Fibroblast of mammary gland (primary cell): ENCODE measurements at places on chromosomes 1 and 21.
A peak's percentile ranks its signal among the peaks of the same experiment; 100 is the strongest.

GRCh38 chr1:228937851-228938536 is 202.7 kb downstream of the RHOU start:
- no peak for DNase-seq

GRCh38 chr1:162904579-162904978 is 43.6 kb upstream of the CCDC190 start:
- DNase-seq = no peak

DNA sequence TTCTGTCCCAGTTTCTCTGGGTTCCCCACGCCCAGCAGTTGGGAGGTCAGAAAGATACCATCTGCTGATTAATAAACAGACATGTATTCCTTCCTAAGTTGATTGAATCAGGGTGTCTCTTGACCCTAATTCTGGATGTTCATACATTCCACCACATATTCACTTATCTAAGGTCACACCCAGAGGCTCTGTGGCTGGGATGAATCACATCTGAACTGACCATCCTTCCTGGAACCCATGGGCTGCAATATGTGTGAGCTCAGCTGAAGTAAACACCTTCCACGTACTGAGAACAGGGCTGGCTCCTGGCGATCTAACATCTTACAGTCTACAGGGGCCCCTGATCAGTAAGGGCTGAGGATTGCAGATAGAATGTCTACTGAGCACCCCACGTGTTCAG is 20.5 kb upstream of the TRABD2B start:
- DNase-seq = peak; percentile 80

DNA sequence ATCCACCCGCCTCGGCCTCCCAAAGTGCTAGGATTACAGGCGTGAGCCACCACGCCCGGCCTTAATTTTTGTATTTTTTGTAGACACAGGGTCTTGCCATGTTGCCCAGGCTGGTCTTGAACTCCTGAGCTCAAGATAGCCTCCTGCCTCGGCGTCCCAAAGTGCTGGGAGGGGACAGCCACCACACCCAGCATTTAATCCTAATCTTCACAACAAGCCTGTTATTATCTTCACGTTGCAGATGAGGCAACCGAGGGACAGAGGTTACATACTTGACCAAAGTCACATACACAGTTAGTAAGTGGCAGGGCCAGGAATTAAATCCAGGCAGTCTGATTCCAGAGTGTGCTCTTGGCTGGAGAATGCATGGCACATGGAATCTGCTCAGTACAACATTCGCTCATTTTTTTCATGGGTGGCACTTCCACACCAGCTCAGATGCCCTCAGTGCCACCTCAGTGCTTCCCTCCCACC is 4.8 kb upstream of the GPR37L1 start:
- DNase-seq = no peak

GRCh38 chr1:118154220-118154619 is 30.8 kb downstream of the SPAG17 start:
- DNase-seq = peak; percentile 33

DNA sequence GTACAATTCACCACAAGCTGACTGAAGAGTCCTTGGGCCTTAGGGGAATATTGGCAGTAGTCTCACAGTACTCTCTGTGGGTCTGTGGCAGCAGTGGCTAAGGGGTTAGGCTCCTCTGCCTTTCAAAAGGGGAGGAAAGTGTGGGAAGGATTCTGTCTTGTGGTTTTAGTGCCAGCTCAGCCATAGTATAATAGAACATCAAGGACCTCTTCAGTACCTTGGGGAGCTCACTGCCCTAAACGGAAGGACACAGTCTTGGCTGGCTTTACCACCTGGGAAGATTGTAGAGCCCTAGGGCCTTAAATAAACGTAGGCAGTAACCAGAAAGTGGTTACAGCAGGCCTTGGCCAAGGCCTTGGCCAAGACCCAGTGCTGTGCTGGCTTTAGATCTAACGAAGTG is 265.7 kb downstream of the COL11A1 start:
- no peak for DNase-seq

GRCh38 chr1:33482412-33482811 is 10.0 kb downstream of the ZSCAN20 start:
- no peak for DNase-seq

DNA sequence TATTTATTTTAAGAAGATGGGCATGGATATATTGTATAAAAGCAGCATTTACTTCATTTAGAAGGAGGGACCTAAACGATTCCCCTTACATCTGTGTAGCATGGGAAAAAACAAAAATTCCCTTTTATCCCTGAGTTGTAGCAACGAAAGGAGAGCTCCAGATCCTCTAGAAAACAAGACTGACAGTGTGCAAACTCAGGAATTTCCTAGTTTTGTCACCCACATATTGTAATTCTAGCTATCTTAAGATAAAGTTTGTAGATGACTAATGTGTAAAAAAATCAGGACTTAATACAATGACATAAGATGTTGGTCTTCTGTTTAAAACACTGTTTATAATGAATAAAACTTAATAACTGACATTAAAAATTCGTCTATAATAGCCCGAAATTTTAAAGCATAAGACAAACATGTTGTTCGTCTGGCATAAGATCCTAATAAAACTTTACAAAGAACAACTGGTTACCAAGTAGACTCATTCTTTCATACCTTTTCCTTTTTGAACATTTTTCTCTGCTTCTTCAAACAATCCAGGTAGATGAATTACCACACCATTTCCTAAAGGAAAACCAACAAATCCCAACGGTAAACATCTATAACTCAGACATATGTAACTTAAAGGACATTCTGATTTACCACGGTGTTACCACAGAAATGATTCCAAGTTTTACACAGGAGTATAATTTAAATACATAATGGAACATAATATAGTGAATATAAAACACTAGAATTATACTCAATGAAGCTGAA is 15.2 kb downstream of the ADSS2 start:
- no peak for DNase-seq

GRCh38 chr1:230650300-230650699 is 8.0 kb downstream of the COG2 start:
- no peak for DNase-seq

GRCh38 chr21:42473498-42474042 is 22.5 kb downstream of the RSPH1 start:
- no peak for DNase-seq

GRCh38 chr1:240284656-240285414 is 193.2 kb downstream of the FMN2 start:
- peak; percentile 44 for DNase-seq

- DNase-seq = no peak
Measured at GRCh38 chr1:42943166-42943565, 15.5 kb downstream of the SLC2A1 start.

DNA sequence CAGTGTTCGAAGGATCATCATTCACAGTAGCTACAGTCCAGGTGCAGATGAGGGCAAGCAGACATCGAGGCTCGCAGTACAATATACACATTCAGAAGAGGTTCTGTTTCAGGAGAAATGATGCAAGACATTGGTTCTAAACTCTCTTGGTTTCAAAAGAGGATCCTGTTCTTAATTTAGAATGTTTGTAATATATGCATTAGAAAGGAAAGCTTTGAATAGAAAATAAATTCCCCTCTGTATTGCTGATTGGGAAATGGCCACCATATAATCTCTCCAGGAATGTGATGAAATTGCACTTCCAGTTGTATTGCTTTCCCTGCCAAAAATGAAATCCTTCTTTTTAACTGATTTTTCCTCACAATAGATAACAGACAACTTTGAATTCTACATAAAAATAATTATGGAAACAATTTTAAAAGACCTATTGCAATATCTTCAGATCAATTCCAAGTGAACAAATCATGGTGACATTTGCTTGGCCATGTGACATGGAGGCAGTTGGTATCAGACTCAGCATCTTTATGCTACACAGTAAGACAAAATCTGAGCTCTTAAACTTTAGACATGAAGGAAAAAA is 27.6 kb upstream of the SIPA1L2 start:
- DNase-seq = no peak

DNA sequence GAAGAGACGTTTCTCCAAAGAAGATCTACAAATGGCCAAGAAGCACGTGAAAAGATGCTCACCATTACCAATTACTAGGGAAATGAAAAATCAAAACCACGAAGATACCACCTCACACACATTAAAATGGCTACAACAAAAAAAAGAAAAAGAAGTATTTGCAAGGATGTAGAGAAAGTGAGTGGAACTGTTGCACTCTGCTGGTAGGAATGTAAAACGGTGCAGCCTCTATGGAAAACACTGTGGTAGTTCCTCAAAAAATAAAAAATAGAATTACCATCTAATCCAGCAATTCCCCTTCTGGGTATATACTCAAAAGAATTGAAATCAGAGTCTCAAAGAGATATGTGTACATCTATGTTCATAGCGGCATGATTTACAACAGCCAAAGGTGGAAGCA is 115.4 kb upstream of the EDN2 start:
- DNase-seq = peak; percentile 43

DNA sequence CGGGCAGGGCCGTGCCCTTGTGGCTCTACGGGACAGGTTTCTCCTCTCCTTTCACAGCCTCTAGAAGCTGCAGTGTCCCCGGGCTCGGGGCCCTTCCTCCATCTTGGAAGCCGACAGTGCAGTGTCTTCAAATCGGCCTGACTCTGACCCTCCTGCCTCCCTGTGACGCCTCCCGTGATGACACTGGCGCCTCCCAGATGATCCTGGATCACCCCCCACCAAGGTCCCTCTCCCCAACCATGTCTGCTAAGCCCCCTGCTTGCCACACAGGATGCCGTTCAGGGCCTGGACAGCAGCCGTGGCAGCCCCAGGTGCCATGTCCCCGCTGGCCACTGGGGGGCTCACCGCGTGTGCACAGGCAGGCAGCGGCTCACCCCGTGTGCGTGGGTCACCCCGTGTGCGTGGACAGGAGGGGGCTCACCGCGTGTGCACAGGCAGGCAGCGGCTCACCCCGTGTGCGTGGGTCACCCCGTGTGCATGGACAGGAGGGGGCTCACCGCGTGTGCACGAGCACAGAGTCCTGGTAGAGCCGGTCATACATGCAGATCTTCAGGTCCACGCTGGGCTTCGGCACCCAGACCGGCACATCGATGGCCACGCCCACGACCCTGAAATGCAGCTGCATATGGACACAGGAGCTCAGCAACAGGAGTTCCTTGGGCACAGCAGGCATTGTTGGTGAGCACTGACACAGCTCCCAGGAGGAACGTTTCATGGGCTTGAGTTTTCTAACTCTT is 24.9 kb upstream of the TMEM52 start:
- no peak for DNase-seq

DNA sequence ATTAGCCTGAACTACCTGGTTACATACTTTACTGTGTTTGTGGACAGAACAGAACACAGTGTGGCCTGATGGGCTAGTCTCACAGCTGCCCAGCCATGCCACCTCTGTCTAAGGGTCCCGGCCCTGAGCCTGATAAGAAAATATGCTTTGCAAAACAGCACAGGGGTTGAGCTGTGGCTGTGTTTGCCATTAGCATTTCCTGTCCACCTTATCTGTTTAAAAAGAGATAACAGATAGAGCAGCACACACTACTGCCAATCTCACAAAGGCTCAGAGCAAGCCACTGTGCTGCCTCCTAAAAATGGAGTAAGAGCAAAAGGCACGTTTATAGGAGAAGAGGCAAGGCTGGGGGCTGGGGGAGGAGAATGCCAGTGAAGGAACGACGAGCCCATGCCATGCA is 95.0 kb downstream of the SUSD4 start:
- no peak for DNase-seq

- DNase-seq = no peak
Measured at GRCh38 chr1:241660424-241660972, 8.4 kb downstream of the WDR64 start.

GRCh38 chr1:205335692-205336091 is 14.1 kb upstream of the NUAK2 start:
- DNase-seq = peak; percentile 68
